Fibroblast of skin of back (primary cell): ENCODE measurements at places on chromosomes 5 and 9.
A peak's percentile ranks its signal among the peaks of the same experiment; 100 is the strongest.

- no peak for DNase-seq
These were observed 30.2 kb upstream of the SEMA4D start for GRCh38 chr9:89528131-89528530.

GRCh38 chr9:124569942-124570341 is 62.7 kb upstream of the NR5A1 start:
- DNase-seq: no peak

DNA sequence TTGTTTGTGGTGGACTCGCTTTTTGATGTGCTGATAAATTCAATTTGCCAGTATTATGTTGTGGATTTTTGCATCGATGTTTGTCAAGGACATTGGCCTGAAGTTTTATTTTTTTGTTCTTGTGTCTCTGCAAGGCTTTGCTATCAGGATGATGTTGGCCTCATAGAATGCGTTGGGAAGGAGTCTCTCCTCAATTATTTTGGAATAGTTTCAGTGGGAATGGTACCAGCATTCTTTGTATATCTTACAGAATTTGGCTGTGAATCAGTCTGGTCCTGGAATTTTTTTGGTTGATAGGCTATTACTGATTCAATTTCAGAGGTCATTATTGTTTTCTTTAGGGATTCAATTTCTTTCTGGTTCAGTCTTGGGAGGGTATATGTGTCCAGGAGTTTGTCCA is 141.4 kb upstream of the RGS7BP start:
- no peak for DNase-seq

GRCh38 chr5:135706893-135707292 is 127.6 kb upstream of the SLC25A48 start:
- DNase-seq: no peak

- no peak for DNase-seq
These were observed 998.9 kb downstream of the TLE1 start for GRCh38 chr9:80690349-80690939.

- no peak for DNase-seq
These were observed 89.3 kb upstream of the ADAMTS16 start for GRCh38 chr5:5050801-5051200.

- DNase-seq: no peak
These were observed 27.2 kb upstream of the NOTCH1 start for GRCh38 chr9:136572828-136573625.

GRCh38 chr9:36438536-36439236 is 38.6 kb upstream of the RNF38 start:
- DNase-seq: no peak

GRCh38 chr9:5438301-5439162 is 807 bp upstream of the PLGRKT start:
- DNase-seq: peak; percentile 47

DNA sequence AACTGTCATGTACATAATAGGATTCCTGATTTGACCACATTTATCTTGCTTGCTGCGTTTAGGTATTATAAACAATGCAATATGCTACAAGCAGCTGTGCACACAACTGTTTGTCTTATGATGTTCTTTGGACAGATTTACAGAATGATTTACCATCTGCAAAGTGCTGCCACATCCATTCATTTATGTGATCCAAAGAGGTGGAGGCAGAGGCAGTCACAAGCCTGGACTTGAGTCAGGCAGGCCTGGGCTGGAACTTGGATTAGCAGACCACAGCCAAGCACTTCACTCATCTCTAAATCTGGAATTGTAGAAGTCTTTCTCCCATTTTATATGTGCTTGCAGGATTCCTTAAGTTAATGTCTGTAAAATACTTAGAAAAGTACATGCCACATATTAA is 149.0 kb downstream of the INSYN2B start:
- DNase-seq: no peak

- DNase-seq: no peak
These were observed 164.5 kb downstream of the TMEM38B start for GRCh38 chr9:105858877-105859276.

DNA sequence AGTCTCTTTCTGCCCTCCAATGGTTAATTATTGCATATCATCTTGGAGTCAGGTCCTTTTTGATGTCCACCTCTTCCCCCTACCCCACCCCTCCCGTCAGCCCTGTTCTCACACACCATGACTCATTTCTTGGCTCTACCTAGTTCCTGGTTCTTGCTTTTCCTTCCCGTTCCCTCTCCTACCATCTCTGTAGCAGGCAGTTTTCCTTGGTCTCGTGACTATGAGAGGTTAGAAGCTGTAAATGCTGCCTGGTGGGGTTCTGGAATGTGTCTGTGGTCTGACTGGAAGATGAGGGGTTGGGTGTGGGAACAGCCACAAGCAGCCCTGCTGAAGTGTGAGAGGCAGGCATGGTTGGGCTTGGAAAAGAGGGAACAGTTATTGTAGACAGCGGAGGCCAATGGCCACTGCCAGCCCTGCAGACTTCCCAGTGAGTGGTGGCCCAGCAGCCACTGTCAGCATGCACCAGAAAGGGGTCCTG is 18.2 kb downstream of the SLC22A5 start:
- peak; percentile 99 for DNase-seq

DNA sequence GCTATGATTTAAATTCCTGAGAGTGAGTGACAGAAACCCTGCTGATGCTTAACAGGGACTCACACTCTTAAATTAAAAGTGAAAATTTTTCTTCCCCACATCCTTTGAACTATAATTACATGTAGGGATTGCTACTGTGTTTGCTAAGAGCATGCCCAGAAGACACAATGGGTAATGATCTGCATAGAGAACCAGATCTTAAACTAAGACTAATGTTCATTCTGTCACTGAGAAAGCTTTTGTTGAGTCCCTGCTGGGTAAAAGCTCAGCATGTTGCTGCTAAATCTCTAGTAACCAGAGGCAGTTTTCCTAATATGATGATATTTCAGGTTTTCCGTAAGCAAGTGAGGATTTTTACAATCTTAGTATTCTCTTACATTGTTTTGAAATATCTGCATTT is 424.8 kb upstream of the SMC2 start:
- no peak for DNase-seq

DNA sequence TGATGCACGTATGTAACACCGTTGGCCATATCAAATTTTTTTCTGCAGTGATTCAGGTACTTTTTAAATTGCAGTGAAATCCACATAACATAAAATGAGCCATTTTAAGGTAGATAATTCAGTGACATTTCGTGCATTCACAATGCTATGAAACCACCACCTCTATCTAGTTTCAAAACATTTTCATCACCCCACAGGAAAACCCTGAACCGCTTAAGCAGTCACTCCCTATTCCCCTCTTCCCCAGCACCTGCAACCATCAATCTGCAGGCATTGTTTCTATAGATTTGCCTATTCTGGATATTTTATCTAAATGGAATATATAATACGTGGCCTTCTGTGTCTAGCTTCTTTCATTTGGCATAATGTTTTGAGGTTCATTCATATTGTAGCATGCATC is 79.2 kb downstream of the BOD1 start:
- DNase-seq: no peak

- DNase-seq: no peak
These were observed 2.1 kb downstream of the LCN15 start for GRCh38 chr9:136762221-136762691.

GRCh38 chr9:107614765-107615164 is 125.2 kb upstream of the KLF4 start:
- no peak for DNase-seq

DNA sequence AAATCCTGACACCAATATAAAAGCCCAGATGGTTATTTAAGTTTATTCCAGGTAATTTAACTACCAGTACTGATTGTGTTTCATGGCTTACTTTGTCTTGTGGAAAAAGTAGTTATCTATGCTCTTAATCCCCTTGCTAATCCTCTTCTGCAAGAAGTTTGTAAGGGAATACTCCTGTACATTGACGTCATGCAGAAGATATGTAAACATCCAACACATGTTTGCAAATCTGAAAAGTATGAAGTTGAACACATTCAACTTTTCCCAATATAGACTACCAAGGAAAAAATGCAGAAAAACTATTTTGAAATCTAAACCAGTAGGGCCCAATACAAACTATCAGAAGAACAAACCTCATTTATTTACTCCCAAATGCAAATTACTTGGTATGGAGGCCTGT is 56.3 kb upstream of the ELL2 start:
- DNase-seq: peak; percentile 91

DNA sequence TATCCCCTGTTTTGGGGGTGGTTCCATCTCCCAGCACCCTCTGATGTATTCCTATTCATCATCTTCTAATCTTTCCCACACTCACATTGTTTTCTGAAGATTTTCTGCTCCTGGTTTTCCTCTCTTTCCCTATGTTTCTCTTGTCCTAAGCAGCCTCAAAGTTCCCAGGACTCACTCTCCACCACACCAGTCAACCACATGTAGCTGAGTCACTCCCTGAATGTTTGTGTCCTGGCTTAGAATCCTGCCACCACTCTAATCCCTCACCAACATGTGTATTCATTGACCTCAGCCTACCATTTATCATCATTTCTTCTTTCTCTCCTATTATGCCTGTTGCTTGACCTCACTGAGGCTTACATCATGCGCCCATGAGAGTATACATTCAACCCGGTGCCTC is 282.4 kb upstream of the ADAMTS16 start:
- peak; percentile 9 for DNase-seq

DNA sequence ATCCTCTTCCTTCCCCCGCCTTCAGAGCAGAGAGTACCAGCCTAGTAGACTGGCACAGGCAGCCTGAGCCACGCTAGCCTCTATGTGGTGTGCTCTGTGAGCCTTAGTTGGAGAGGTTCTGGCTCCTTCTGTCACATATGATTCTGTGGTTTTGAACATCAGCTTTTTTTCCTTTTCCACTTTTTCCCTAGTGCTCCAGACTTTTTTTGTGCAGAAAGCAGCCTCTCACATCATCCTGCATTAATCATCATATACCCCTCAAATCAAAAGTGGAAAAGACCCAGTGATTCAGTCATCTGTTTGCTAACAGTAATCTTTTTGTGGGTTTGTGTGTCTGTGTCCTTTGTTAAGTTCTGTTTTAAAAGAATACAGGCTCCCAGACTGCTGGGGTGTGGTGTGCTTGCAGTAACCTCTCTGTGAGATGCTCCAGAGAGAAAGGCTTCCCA is 663.9 kb upstream of the RGMB start:
- peak; percentile 97 for DNase-seq

DNA sequence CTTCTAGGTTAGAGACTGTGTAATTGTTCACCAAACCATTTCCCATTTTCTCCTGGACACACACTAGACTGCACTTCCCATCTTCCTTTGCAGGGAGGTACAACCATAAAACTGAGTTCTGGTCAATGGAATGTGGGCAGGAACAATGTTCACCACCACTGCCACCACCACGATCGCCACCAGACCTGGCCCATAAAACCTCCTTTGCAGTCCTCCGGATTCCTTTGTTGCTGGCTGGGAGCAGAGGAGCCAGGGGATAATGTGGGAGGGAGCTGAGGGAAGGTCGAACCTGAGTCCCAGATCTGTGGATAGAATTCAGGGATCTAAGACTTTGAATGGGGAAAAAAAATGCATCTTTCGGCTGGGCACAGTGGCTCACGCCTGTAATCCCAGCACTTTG is 29.4 kb upstream of the EGFLAM start:
- no peak for DNase-seq

DNA sequence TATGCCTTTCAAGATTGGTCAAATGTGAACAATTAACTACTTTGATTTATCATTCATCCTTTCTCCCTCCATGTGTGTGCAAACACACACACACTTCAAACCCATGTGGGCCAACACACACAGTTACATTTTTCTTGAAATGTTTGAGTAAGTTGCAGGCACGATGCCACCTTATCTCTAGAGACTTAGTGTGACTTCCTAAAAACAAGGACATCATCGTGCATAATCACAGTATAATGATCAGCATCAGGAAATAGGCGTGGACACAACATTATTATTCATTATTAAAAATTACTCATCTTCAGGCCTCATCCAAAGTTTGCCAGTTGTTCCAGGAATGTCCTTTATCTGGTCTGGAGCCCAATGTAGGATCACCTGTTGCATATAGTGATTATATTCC is 209.5 kb downstream of the GNA14 start:
- no peak for DNase-seq

DNA sequence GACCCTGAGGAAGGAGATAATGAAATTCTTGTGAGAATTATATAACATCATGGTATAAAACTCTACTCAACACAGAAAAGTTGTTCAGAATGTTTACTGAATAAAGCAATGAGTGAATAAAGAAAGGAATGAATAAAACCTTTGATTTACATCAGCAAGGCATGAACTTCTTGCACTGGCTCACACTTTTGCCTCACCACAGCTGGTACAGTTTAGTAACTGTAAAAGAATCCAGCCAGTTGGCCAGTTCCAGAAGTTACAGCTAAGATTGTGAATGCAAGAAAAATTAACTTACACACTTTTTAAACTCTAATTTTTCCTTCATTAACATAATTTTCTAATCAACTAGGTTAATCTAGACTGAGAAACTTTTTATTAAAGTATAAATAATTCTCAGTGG is 490.9 kb downstream of the NFIB start:
- DNase-seq: no peak

DNA sequence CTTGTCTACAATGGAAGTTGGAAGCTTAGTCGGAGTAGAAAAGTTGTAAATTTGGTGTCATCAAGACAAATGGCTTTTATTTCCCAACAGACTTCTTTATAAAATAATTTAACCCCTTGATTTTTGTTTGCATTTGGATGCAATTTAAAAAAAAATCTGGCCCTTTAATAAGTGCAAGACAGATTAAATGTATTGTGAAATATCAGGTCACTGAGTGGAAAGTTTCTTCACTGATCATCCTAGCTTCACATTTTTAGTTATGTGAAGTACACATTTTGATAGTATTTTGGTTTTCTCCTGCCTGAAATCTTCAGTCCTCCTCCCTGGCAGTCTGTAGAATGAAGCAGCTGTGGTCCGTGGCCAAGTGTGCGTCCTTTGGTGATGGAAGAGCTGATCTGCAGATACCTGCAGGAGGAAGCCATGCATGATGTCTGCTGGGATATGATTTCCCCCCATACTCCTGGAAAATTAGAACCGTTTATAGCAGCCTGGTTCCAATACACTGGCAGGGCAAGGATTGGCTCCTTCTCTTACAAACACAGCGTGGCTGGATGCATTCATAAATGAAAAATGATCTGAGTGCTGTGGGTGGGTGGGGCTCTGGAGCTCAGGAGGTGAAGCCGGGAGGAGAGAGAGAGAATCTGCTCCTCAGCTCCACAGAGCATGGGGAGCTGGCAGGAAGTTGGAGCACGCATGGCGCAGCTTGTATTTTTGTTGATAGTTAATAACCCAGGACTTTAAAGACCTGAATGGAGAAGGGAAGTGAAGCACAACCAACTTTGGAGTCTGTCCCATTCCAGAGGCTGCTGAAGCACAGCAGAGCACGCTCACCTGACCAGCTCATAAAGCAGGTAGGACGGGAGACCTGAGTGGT is 238.4 kb downstream of the GOLPH3 start:
- peak; percentile 23 for DNase-seq

- no peak for DNase-seq
These were observed 25.2 kb downstream of the MCC start for GRCh38 chr5:113463032-113463431.

- no peak for DNase-seq
These were observed 76.2 kb upstream of the SLC1A3 start for GRCh38 chr5:36530215-36530614.
